ENCODE measurements at places on chromosomes 2 and 18.

DNA sequence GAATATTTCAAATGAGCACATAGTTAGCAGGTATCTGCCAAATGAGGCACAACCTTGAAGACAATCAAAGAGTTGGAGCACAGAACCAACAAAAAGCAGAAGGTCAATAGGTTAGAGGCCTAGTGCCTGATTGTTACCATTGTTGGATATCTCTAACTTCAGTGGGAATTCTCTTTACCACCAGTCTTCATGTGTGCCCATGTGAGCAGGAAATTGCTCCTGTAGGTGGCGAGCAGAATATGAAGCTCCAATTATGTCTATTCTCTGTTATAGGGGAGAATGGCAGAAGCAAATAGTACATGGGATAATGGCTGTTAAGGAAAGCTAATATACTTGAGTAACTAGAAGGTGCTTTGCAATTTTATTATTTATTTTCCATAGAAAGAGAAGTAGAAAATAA lies 14.9 kb upstream of the ZNF385B start:
- DNase-seq, result no peak

- DNase-seq, result no peak
Observed at GRCh38 chr18:22827216-22827615, 105.9 kb upstream of the RBBP8 start.

DNA sequence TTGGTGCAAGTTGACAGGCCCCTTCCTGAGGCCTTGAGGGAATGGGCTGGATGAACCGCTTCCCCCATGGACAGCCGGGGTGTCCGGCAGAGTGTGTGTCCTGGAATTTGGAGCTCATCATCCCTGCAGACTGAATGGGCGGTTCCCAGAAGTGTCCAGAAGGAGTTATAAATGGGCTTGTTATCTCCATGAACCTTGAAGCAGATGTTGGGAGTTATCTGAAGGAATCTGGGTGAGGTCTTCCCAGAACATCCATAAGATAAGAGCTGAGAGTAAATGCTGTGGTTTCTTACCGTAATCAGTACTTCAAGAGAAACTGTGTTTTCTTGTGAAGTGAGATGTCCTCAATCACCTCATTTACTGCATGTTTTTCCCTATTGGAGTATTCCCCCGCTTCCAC lies 21.1 kb downstream of the PLB1 start:
- DNase-seq, result no peak

DNA sequence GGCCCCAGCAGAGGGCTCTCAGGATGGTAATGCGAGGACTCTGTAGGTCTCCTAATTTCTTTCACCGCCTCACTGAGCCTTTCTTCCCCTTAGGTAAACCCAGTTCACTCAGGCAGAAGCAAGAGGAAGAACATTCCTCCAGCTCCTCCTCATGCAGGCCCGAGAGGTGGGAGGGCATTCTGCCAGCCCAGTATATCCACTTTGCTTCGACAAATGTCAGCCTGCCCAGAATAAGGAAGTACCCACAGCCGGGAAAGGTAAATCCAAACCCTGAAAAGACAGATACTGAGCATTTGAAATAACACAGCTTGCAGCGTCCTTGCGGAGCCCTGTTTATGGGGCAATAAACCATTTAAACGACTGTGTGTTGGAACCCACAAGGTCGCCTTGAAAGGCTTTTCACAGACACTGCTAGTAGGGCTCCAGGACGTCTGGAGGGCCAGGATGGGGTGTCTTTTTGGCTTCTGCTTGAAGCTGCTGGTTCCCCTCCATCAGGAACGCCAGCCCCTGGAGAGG lies 63.0 kb upstream of the STPG4 start:
- DNase-seq, result no peak

DNA sequence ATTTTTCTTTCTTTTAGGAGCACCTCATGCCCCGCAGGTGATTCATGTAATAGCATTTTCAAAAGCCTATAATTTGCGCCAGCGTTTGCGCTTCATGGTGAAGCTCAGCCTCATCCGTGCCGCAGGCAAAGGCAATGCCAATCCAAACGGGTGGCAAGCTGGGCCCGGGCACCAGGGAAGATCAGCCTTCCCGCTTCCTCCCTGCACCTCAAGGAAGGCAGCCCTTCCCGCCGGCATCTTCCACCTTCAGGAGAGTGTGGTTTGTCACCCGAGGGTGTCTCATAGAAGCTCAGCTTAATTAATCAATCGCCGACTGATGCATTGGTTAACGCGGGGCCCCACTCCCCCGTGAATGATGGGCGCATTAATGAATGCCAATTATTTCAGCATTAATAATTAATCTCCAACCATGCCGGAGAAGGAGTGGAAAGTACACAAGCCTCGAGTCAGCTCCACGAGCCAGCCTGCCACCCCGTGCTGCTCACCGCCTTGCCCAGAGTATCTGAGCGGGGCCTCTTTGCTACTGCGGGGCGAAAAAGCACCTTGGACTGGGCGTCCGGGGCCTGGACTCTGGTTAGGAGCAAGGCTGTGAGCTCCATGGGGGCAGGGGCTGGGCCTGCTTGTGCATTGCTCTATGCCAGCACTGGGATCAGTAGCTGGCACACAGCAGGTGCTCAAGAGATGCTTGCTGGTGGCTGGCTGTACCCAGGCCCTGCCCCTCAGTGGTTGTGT lies 13.0 kb downstream of the INHBB start:
- DNase-seq, result no peak

DNA sequence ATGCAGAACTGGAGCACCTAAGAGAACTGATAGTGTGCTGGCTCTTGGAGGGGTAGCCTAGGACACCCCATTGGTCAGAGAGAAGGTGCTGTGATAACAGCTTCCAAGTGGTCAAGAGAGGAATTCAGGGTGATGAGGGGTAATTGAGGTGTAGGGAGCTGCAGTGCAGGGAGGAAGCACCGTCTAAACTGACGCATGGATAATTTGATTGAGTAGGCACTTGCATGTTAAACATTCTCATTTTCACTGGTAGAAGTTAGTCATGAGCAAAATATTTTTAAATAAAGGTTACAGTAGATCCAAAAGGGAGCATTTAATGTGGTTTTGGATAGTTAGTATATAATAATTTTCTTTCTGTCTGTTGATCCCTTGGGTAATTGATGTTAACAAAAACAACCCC lies 155.1 kb upstream of the TCF4 start:
- DNase-seq, result no peak

DNA sequence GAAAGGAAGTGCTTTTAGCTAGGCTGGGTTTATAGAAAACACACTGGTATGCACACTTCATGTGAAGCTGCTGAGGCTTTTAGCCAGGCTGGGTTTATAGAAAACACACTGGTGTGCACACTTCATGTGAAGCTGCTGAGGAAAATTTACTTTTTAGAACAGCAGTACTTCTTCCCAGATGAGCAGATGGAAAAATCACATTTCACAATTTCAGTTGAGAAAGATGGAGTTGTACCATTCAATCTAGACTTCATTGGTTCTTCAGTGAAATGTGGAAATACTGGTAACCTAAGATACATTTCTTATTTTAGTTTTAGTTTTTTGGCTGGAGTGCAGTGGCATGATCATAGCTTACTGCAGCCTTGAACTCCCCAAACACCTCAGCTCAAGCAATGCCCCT lies 11.1 kb downstream of the SNTG2 start:
- DNase-seq, result no peak

DNA sequence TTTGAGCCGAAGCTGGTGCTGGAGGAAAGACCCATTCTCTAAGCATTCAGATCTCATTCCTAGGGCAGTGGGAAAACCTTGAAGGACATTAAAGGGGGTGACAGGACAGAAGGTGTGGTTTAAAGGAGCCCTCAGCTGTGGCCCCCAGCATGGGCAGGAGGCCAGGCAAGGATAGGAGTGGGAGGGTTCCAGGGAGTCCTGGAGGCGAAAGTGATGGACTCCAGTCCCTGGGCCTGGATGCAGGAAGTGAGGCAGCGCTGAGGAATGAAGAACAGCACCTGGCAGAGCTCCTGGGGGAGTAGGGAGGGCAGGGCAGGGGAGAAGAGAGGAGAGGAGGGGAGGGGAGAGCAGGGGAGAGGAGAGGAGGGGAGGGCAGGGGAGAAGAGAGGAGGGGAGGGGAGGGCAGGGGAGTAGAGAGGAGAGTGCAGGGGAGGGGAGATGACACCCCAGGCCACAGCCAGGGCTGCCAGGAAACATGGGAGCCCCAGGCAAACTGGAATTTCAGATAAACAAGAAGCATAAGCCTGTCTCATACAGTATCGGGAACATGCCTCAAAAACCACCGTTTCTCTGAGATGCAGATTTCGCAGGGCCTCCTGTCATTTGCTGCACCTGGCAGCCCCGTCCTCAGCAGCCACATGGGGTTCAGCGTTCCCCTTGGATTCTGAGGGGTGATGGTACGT lies 5.7 kb downstream of the RAMP1 start:
- no peak for DNase-seq

GRCh38 chr18:31685097-31686082 lies 1.0 kb upstream of the B4GALT6 start:
- DNase-seq, result peak; percentile 72

DNA sequence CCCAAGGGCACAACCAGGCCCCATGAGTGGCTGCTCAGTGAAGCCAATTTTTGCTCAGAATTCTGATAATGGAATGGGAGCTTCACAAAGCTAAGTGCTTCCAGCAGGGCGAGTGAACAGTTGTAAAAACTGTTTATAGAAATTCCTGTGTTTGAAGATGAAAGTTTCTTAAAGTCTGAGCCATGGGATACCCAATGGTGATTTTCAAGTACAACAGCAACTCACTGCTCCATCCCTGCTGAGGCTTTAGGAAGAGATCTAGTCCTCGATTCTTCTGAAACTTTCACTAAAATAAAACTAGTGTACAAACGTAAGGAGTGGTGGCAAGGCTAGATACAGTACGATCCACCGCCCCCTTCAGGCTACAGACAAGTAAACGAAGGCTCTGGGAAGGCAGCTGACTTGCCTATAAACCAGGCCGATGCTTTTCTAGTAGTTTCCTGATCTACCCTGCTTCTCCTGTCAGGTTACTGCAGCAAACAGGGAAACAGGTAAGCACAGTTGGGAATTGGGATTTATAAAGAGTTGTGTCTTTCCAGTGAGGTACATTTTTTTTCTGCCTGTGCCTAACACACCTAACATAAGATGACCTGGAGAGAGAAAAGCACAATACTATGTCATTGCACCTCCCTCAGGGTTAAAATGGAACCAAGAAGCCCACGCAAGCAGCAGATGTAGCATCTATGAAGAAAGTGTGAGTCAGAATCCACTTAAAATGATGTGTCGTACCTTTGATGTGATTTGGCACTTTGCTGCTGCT lies 108.7 kb downstream of the UXS1 start:
- no peak for DNase-seq

GRCh38 chr18:78727057-78727739 lies 252.4 kb upstream of the SALL3 start:
- DNase-seq, result no peak

DNA sequence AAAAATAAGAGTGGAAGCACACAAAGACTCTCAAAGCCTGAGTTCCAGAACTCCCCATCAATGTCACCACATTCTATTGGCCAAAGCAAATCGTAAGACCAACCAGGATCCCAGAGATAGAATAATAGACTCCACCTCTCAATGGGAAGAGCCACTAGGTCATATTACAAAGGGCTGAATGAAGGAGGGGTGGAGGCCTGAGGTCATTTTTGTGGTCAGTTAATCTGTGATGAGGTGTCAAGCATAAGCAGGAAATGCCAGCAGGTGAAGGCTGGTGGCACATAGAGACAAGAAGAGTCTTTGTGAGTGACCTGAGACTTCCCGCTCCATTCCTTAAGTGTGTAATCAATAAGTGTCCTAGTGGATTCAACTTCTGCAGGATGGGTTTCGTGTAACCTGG lies 144.3 kb downstream of the TFCP2L1 start:
- no peak for DNase-seq

DNA sequence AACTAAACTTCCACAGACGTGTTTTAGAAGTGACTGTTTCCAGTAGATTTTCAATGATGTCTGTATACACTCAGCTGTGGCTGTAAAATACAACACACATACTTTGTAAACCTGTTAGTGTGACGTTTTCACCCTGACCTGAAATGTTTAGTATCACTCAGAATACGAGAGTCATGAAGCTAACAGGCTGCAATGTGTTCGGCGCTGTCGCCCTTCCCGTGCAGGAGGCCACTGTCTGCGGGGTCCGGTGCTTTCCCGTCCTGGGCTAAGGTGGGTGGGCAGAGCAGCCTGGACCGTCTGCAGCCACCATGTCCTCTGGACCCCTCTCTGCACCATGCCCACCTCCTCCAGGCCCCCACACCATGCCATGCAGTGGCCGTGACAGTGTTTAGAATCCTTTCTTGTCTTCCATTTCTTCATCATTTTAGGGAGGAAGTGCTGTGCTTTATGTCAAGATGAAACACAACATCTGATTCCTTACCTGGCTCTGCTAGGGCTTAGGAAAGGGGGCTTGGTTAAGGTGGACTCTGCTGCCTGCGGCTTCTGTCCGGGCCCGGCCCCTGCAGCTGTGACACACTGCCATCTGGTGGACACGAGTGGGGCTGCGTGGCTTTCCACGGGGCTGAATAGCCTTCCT lies 53.8 kb upstream of the RBM44 start:
- DNase-seq, result peak; percentile 65

GRCh38 chr2:235740821-235741220 lies 247.0 kb downstream of the AGAP1 start:
- peak; percentile 24 for DNase-seq

GRCh38 chr2:238914648-238915015 lies 66.7 kb downstream of the TWIST2 start:
- DNase-seq, result no peak

- no peak for DNase-seq
Observed at GRCh38 chr2:153451611-153452010, 27.0 kb downstream of the RPRM start.

- DNase-seq, result no peak
Observed at GRCh38 chr18:59950215-59950944, 50.6 kb downstream of the PMAIP1 start.

GRCh38 chr2:147829106-147829505 lies 15.7 kb upstream of the ACVR2A start:
- peak; percentile 35 for DNase-seq

DNA sequence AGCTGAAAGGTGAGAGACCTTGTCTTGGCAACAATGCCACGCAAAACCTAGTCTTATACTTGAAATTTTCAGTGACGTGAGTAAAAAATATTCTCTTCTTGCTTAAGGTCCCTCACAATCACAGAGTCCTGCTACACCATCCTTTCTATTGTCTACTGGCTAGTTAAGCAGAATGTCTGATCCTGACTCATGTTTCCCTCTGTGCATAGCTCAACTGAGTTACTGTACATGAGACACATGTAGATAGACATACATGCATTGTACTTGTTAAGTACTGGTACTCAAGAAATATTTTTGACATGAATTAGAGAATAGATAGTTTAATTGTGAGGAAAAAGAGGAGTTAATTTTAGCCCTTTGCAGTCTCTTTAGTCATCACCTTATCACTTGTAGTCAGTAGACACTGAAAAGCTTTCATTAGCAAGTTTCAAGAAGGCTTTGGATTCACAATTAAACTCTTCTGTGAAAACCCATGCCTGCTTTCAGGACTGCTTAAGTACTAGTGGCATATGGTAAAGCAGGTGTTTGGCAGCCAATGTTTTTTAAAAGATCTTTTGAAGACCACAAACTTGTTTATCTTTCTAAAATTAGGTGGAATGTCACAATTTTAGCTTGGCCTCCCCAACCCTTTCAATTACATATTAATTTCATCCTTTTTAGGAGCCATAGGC lies 158.7 kb upstream of the CCDC150 start:
- DNase-seq, result no peak

Measured in NCI-H748 treated with DMSO at 0.1 percent for 48 hours (cell line).